ENCODE measurements at places on chromosomes 7 and 10.
A peak's percentile ranks its signal among the peaks of the same experiment; 100 is the strongest.

DNA sequence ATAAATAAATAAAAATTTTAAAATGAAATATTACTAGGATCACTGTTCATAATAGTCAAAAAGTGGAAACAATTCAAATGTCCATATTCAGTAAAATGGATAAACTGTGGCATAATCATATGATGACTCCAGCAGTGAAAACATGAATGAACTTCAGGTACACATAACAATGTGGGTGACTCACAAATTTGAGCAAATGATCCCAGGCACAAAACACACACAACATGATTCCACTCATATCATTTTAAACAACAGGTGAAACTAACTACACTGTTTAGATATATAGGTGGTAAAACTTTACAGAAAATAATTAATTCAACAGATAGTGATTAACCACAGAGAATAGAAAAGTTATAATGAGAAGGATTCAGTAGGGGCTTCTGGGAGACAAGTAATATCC lies 14.7 kb upstream of the SAMD8 start:
- no peak for DNase-seq

DNA sequence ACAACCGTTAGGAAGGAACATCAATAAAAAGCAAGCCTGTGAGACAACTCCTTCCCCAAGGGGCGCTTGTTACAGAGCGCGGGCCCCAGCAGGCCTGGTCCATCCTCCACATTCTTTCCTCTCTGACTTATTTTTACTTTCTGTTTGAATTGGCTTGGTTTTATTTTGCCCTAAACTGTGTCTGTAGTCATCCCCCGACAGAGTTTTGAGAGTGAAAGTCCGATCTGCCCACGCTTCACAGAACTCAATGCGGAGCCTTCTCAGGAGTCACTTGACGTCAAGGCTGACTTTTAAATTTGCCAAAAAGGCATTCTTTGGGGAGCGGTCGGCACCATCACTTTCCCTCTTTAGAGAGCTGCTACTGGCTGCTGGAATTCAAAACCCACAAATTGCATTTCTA lies 150.1 kb upstream of the KLF6 start:
- DNase-seq = peak; percentile 44

DNA sequence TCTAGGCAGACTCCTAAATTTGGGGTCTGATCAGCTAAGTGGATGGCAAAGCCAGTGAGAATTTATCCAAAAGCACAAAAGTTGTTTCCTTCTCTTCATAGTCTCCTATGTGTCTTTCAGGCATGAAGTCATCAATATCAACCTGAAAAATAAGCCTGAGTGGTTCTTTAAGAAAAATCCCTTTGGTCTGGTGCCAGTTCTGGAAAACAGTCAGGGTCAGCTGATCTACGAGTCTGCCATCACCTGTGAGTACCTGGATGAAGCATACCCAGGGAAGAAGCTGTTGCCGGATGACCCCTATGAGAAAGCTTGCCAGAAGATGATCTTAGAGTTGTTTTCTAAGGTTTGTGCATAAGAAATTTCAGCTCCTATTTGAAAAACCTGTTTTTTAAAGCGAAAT lies 4.8 kb downstream of the GSTO1 start:
- no peak for DNase-seq

- DNase-seq = no peak
Observed at GRCh38 chr7:144903201-144903600, 67.3 kb upstream of the TPK1 start.

DNA sequence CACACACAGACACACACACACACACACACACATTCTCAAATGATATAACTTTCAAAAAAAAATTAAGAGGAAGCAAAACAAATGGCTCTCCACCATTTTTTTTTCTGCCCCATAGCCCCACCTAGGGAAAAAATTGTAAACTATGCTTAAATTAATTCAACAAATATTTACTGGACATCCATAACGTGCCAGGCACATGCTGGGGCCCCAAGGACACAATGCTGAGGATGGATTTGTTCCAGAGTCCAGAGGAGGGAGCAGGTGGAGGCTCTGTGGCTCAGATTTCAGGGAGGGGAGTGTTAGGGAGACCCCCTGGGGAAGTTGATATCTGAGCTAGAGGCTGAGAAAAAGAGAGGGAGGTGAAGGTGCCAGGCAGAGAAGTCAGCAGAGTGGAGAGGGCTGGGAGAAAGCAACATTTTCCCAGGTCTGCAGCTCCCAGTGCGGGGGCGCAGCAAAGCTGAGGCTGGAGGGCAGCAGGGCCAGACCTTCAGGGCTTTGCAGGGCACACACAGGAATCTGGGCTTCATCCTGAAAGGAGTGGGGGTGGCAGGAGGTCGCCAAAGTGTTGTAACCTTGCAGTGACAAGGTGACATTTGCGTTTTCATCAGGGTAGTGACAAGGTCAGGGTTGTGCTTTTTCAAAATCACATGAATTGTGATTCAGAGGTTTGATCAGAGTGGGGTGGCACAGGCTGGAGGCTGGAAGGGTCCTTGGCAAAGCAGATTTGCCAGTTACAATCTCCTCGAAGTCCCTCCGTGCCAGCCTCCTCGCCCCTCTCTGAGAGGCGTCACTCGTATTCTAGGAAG lies 261.6 kb downstream of the WDR11 start:
- no peak for DNase-seq

GRCh38 chr7:20132585-20132984 lies 84.6 kb downstream of the MACC1 start:
- DNase-seq = no peak

DNA sequence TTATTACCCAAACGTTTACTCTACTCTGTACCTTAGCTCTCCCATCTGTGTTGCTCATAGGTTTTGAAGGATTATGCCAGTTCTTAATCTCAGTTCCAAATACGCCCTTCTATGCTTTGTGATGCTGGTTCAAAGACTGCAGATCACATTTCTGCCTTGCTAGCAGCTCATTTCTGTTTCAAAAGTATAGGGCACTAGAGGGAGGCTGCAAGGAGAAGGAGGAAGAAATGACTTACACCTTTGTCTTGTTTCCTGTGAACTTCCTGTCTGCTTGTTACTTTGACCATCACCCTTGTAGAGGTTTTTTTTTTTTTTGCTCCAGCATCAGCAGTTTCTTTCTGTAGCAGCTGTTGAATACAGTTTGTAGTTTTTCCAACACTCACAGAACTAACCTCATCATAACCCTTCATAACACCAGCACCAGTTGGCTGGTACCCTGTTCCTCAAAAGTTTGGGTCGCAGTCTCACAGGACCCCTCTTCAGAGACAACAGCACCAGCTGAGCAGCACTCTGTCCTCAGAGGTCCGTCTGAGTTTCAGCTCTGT lies 16.5 kb downstream of the SLK start:
- no peak for DNase-seq

- no peak for DNase-seq
Observed at GRCh38 chr7:45702751-45703150, 128.6 kb downstream of the ADCY1 start.

DNA sequence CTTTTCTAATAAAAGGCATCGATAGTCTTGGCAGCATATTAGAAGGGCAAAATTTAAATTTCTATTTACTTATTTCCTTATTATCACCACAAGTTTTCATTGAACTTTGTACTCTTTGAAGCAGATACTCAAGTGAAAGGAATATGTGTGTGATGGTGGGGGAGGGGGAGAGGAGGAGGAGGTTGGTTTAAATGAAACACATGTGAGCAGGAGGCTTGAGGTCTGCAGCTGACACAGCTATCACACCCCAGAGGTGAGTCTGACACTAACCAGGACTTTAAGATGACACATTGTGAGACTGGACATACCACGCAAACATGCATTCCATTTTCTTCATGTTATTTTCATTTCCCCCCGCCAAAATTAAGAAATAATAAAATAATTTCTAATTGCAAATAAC lies 63.3 kb downstream of the CTTNBP2 start:
- no peak for DNase-seq

DNA sequence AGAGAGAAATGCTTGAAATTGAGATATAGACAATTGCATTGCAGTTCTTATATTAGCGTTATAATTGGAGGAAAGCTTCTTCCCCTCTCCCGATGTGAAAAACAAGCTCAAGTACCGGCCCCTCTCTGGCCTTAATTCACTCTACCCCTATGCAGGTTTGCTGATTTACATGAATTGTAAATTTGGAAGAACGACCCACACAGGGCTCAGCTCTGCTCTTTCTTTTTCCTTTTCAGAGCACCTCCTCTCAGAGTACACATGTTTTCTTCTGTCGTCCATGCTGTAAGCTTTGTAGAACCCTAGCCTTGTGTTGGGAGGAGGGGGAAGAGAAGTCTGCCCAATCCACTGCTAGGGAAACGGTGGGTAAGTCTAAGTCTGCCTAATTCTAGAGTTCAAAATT lies 140.8 kb downstream of the IQUB start:
- DNase-seq = no peak

- no peak for DNase-seq
Observed at GRCh38 chr7:98212532-98213041, 1.3 kb downstream of the BHLHA15 start.

DNA sequence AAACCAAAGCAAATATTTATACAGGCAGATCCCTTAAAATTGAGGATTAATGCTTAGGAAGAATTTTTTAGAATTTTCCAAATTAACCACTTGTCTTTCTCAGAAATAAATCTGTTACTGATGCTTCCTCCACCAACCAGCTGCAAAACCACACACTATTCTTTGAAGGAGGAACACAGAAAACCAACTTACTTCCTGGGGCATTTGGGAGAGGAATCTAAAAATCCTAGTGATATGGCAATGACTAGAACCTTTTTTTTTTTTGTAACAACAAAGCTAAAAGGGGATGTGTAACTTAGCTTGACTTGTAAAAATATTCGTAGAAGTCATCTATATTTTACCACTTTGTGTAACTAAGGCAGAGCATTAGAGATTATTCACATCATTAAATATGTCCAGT lies 5.1 kb upstream of the TM9SF3 start:
- DNase-seq = no peak

- DNase-seq = no peak
Observed at GRCh38 chr7:112584290-112584689, 103.5 kb downstream of the LSMEM1 start.

DNA sequence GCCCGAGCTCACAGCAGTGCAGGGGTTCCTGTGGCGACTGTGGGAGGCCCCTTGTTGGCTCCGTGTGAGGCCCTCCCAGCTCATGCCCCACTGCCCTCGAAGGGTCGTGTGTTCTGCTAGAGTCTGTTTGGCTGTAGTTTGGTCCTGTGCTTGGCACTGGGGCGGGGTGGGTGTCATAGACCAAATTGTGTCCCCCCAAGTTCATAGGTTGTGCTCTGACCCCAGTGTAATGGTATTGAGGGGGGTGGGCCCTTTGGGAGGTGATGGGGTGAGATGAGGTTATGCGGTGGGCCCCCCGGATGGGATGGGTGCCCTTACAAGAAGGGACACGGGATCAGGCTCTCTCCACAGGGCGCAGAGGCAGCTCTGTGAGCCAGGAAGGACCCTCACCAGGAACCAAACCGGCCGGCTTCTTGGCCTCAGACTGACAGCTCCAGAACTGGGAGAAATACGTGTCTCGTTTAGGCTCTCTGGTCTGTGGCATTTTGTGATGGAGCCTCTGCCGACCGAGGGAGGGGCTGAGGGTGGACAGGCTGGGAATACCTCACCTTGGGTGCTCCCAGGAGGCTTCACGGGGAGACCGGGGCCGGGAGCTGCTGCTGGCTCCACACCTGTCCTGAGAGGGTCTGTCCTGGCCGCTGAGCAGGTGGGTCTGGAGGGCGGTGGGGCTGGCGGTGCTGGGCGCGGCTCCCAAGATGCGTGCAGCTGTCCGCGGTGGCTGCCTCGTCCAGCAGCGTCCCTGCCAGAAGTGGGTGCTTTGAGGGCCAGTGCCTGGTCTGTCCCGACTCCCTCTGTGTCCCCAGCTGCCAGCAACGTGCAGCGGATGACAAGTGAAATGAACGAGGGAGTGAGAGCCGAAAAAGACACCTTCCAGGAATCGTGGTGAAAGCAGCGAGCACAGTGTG lies 89.4 kb downstream of the INPP5A start:
- DNase-seq = no peak

DNA sequence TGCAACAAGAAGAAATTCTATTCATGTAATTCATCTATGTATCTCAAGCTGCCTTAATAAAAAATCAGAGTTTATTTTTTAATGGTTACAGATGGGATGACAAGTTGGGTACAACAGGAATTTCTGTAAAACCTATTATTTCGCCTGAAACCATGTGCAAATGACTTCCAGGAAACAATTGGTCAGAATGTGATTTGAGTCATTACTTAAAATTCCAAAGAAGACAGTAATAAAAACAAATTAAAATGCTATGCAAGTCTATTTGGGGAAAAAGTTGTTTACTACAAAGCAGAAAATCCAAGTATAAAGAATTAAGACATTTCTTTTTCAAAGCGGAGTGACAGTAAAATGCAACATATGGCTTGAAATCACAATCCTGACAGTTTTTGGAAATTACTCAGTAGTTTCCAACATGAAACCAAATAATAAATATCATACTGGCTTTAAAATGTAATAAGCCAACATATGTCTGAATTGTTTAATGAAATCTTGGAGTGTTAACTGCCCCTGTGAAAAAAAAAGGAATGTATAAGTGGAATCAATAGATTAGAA lies 41.5 kb upstream of the SEMA3C start:
- DNase-seq = no peak

DNA sequence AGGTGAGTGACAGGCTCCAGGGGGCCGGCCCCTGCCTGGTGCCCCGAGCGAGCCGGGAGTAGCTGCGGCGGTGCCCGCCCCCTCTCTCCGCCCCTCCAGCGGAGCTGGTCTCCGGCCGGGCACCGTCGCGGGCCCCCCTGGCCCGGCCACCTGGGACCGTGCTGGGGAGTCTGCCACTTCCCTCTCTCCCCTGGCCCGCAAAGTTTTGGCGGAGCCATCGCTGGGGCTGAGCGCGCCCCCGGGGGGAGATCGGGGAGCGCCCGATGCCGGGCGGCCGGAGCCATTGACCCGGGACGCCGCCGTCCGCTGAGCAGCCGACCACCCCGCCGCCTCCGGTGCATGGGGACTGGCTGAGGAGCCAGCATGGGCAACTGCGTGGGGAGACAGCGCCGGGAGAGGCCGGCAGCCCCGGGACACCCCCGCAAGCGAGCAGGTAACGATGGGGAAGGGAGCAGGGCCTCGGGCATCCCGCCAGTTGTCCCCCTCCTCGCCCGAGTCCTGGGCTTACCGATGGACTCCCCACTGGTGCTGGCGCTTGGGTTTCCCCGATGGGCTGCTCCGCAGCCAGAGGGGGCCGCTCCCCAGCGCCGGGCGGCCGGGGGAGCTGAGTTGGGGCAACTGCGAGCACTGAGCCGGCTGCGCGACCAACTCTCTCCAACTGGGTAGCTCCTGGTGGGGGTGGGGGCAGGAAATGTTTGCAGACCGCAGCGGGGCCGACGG lies at the start of gene UBTD1:
UBTD1 (plus strand) TSS at position 84 of the 720 bp plus-strand sequence; CDS start at position 364, 280 bp downstream.
- DNase-seq = no peak

GRCh38 chr10:34319197-34319846 lies 495.8 kb downstream of the PARD3 start:
- DNase-seq = no peak

GRCh38 chr7:15938115-15938514 lies 251.6 kb upstream of the MEOX2 start:
- no peak for DNase-seq

- DNase-seq = no peak
Observed at GRCh38 chr10:71241114-71241829, 28.9 kb downstream of the UNC5B start.

DNA sequence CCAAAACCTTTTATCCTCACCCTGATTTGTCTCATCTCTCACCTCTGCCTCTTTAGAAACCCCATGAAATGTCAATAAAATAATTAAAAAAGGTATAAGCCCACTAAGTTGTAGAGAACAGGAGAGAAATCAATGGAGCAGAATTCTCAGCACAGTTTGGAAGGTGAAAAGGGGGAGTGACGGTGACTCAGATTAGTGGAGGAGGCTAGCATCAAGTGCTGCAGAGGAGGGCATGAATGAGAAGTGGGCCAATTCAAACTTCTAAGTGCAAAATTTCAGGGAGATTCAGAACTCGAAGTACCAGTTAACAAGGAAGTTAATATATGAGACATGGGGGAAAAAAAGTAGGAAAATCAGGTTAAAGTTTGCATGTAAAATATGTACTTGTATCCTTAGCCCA lies 34.9 kb upstream of the ETV1 start:
- no peak for DNase-seq

Data from CD4-positive, alpha-beta T cell treated with Interferon gamma for 1 hour (primary cell).